ENCODE measurements at places on chromosomes 5 and 9.

- no peak for DNase-seq
These were observed 302.4 kb downstream of the PDE4D start for GRCh38 chr5:59591162-59591561.

DNA sequence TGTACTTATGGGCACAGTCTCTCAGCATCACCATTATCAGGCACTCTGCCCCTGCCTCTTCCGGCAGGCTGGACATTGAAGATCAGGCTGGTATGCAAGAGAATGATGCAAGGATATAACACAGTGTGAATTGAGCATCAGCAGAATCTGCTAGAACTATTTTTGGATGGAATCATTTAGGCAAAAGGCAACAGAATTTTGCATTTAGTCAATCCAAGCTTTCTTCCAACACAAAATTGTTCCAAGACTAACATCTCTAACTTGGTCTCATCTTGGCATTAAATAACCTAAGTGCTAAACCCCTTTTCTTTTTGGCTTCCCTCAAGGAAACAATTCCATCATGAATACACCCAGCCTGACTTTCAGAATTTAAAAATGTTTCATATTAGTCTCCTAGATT lies 339.9 kb downstream of the PRELID2 start:
- no peak for DNase-seq

DNA sequence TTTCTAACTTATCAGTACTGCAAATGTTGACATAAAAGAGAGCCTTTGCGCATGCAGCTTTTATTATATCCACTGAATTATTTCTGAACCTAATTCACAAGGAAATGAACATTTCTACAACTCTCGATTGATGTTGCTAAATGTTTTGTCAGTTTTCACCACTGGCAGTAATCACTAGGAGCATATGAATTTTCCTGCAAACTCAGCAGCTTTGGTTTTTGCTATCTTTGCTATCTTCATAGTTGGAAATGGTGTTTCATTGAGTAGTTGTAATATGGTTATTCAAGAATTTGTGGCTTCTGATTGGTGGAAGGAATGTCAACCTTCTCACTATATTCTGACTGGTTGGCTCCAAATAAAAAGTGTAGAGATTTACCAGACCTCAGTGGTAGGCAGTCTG lies 8.9 kb upstream of the SHC3 start:
- no peak for DNase-seq

GRCh38 chr5:94375801-94376200 lies 242.6 kb downstream of the KIAA0825 start:
- no peak for DNase-seq

DNA sequence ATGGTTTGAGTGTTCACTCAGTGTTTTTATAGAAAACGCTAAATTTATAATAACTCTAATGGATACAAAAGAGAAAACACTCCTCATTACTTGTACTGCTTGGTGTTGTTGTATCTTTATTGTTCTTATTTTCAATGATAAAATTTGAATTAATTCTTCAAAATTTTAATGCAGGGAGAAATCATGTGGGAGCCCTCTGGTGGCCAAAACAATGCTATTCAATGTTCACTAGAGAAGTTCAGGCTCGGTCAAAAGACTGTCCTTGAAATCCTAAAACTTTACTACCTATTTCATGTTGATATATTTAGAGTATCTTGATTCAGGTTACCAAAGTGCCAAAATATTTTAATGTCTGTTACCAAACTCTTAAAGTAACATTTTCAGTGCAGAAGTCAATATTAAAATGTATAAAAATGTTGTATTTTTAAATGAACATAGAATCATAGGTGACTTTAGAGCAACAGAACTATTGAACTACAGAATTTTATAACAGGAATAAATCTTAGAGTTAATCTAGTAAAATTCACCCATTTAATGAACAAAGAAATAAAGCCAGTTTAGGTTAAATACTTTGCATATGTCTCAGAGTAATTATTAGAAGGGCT lies 1259.8 kb downstream of the PTPRD start:
- no peak for DNase-seq

GRCh38 chr9:20135119-20135697 lies 346.4 kb upstream of the SLC24A2 start:
- DNase-seq: no peak
